ENCODE measurements at places on chromosomes 2 and 18.

DNA sequence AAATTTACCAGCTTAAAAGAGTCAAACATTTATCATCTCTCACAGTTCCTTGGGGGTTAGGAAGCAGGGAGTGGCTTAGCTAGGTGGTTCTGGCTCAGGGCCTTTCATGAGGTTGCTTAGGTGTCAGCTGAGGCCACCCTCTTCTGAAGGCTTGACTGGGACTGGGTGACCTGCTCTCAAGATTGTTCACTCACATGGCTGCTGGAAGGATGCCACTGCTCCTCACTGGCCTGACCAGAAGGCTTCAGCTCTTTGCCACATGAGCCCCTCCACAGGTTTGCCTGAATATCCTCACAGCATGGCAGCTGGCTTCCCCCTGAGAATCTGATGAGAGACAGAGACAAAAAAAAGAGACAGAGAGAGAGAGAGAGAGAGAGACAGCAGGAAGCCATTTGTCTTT is 17.3 kb upstream of the RNF152 start:
- no peak for DNase-seq

DNA sequence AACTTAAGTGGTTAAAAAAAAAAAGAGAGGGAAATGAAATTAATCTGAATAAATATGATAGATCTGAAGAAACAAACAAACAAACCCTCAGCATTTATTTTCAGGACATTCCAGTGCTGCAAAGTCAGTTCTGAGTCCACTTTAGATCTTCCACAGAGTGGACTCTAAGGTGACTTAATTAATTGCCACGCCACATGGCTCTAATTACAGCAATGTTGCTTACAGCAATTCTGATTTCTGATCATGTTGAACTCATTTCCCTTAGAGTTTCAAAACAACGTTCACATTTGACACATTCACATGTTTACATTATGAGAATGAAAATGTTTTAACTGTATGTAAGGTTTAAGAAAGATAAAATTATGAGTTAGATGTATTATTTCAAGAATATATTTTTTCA is 38.6 kb upstream of the RASGRP3 start:
- DNase-seq: no peak

GRCh38 chr2:161134547-161135518 is 25.4 kb upstream of the TANK start:
- DNase-seq: peak; percentile 63

GRCh38 chr18:1018181-1018681 is 113.6 kb downstream of the ADCYAP1 start:
- DNase-seq: no peak

DNA sequence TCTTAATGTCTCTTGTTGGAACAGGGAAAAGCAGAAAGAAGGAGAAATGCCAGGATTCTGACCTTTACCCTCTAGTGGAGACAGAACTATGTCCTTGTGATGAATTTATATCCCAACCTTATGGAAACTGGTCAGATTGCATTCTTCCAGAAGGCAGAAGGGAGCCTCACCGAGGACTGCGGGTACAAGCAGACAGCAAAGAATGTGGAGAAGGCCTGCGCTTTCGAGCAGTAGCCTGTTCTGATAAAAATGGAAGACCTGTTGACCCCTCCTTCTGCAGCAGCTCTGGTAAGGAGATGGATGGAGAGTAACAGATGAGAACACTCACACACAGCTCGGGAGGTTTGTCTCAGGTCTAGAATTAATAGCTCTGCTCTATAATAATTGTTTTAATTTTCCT is 552.7 kb upstream of the HNMT start:
- DNase-seq: no peak

DNA sequence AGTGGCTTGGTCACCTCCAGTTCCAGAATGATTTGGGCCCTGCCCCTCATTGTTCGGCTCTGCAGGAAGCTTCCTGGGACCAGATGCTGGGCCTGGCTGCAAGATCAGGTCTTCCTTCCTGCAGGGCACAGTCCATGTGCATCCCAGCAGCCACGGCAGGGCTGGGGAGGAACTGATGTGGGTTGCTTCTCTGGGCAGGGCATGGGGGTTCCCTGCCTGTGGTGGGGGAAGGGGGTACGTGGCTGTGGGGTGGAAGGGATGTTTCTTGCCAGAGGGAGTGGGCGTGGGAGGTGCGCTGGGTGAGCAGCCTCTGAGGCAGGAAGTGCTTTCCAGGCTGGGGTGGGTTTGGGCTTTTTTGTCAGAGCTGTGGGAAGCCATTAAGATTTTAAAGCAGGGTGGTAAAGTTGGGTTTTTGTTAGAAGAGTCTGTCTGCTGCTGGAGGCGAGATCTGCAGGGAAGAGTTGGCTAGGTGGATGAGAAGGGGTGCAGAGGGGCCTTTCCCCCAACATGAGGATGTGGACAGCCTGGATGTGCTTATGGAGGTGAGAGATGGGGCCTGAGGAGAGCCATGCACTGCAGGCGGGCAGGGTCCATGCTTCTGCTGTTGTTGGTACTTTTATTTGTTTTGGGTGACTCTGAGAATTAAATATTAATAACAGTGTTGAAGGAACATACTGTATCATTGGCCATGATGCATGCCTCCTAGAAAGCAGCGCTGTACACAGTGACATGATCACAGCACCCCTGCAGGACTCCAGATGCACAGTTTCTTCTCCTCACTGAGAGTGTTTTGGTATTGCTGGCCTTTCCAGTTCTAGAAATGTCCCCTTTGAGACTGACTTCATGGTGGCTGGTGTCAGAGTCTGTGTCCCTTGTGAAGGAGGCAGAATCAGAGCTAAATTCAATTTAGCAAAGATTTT is 45.3 kb downstream of the DGKD start:
- DNase-seq: no peak

Data from RWPE2 (cell line).